ENCODE measurements at places on chromosomes 6 and 20.

DNA sequence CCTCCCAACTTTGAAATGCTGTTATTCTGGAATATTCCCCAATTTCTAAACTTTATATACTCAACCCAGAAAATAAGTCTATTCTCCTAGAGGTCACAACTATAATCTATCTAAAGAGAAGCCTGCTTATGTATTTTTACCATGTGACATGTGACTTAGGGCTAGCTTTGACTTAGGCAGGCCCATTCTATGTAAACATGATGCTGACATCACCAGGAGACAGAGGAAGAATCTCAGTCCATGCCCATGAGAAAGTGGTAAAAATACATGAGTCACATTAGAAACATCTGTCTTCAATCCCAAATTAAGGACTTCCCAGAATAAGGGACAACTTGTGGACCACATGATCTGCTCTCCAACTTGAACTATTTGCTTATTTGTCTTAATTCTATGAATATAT, 113.6 kb upstream of the ID4 start:
- no peak overlapping the region for H3K27ac ChIP-seq
- peaks cover 2% of the 10 kb centered on the region for H3K27me3 ChIP-seq
- H3K4me1 ChIP-seq = no peaks in the 10 kb centered on the region
- no peak for DNase-seq

DNA sequence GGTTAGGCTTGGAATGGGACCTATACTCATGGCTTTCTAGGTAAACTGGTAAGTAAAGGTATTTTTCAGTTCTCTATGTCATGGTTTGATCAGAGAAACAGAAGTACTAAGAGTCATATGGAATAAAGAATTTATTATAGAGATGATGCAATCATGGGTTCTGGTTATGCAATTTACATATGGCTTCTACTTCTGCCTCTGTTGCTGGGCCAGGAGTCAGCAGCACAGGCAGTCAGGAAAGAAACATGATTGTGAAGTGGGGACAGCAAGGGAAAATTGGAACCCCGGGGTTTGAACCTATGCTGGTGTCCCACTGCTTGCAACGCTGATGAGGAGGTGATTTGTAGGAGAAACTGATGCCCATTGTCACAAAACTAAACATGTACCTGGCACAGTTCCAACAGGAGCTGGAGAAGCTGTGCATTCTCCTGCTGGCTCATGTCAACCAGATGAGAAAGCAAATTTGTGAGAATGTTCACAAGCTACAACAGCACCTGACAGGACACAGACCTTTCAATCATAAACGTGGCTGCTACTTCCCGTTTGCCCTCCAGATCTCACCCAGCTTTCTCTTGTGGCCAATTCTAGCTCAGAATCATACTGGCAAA, 887.1 kb downstream of the TFAP2A start:
- H3K4me3 ChIP-seq = no peak overlapping the region
- H3K27me3 ChIP-seq = no peaks in the 10 kb centered on the region
- H3K36me3 ChIP-seq = no peaks in the 10 kb centered on the region
- no peak overlapping the region for H3K27ac ChIP-seq
- no peaks in the 10 kb centered on the region for H3K4me1 ChIP-seq

DNA sequence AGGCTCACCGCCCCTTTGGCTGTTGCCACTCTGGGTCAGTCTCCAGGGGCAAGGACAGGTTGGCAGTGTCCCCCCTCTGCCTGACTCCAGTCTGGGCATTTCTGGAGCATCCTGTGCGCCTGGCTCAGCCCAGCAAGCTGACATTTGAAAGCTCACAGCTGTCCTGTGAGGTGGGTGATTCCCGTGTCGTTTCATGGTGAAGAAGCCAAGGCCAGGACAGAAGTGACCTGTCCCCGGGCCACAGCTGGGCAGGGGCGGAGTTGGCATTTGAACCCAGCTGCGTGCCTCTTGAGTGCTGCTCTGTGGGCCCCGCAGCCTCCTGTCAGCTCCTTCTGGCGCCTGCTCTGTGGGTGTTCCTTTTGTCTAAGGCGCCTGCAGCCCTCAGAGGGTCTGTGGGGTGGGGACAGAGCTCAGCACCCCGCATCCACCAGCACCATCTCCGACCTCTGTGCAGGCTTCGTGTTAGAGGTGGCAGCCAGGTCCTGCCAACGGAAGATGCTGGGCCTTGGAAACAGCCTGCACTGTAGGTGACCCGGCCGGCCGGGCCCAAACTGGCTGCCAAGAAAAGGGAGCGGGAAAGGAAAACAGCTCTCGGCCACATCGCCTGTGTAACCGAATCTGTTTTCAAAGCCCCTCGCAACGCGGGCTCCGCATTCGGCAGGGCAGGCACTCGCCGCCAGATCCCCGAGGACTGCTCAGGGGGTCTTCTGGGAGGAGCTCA, 5.8 kb upstream of the GATA5 start:
- H3K36me3 ChIP-seq = no peaks in the 10 kb centered on the region
- H3K4me3 ChIP-seq = peak overlapping the region; percentile 44
- H3K27ac ChIP-seq = peak overlapping the region; percentile 97
- DNase-seq = no peak

GRCh38 chr6:164477101-164477500, 832.3 kb downstream of the C6orf118 start:
- H3K36me3 ChIP-seq = no peaks in the 10 kb centered on the region
- H3K27me3 ChIP-seq = no peaks in the 10 kb centered on the region
- DNase-seq = no peak
- no peak overlapping the region for H3K4me3 ChIP-seq
- H3K27ac ChIP-seq = no peak overlapping the region

DNA sequence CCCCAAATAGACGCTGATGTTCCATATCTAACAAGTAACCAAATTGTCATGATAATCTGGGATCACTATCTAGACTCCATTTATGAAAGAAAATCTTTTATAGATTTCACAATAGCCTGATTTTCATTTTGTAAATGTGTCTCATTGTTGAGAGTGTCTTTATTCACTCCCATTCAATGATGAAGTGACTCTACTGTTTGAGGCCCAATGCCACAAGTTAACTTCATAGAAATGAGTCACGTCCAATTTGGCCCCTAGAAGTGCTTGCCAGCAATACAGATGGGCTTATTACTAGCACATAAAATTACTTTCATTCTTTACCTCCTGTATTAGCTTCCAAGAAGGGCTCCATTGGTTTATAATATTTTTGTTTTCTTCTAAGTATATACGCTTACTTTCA, 6.3 kb downstream of the IPCEF1 start:
- no peaks in the 10 kb centered on the region for H3K27me3 ChIP-seq
- no peak overlapping the region for H3K27ac ChIP-seq
- H3K4me1 ChIP-seq = no peaks in the 10 kb centered on the region
- no peak for DNase-seq
- H3K36me3 ChIP-seq = no peaks in the 10 kb centered on the region

GRCh38 chr6:155693573-155694418, 238.2 kb upstream of the NOX3 start:
- no peak overlapping the region for H3K4me3 ChIP-seq
- H3K36me3 ChIP-seq = no peaks in the 10 kb centered on the region
- peak; percentile 78 for DNase-seq
- peaks cover 34% of the 10 kb centered on the region for H3K4me1 ChIP-seq
- H3K27me3 ChIP-seq = no peaks in the 10 kb centered on the region

DNA sequence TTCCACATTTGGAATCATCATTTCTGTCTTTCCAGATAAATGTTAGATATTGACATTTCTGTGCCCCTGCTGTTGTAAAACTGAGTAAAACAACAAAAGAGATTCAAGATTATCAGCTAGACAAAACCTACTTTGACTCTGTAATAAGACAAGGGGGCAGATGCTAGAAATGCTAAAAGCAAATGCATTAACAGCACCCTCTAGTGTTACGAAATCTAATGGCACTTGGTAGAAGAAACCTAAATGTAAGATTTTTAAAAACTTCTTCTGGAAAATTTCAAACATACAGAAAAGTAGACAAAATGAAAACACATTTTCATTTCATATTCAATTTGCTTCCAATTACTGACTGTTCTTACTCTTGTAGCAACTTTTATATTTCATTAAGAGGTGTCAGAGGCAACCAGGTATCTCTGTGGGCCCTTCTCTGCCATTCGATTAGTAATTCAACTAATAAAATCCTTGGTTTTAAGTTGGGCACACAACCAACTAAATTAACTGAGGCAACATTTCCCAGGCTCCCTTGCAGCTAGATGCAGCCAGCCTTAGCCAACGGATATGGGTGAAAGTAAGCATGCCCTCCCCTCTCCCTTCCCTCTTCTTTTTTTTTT, 45.0 kb downstream of the SLC23A2 start:
- H3K4me3 ChIP-seq = no peak overlapping the region
- no peaks in the 10 kb centered on the region for H3K4me1 ChIP-seq
- no peaks in the 10 kb centered on the region for H3K27me3 ChIP-seq
- H3K27ac ChIP-seq = no peak overlapping the region
- DNase-seq = peak; percentile 23
- H3K36me3 ChIP-seq = no peaks in the 10 kb centered on the region

- no peak overlapping the region for H3K4me3 ChIP-seq
- H3K27ac ChIP-seq = no peak overlapping the region
- no peak for DNase-seq
These were observed 630.6 kb downstream of the QKI start for GRCh38 chr6:164045082-164045481.

DNA sequence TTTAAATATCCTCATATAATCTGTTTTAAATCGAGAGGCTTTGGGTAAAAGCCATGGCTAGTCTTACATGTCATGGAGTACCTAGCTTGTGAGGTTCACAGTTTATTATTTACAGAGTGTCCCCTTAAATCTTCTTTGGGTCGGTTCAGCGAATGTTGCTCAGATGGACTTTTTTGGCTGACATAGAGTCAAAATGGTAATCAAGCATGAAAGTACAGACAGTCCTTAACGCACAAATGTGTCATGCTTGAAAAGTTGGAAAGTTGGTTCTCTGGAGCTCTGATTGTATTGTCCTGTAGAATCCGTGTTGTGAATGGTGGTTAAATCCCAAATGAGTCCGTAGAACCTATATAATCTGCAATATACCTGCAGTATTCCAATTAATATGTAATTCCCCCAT, 22.0 kb downstream of the PTPN1 start:
- H3K4me3 ChIP-seq = no peak overlapping the region
- no peaks in the 10 kb centered on the region for H3K36me3 ChIP-seq
- no peak for DNase-seq
- no peaks in the 10 kb centered on the region for H3K4me1 ChIP-seq
- H3K27ac ChIP-seq = no peak overlapping the region

DNA sequence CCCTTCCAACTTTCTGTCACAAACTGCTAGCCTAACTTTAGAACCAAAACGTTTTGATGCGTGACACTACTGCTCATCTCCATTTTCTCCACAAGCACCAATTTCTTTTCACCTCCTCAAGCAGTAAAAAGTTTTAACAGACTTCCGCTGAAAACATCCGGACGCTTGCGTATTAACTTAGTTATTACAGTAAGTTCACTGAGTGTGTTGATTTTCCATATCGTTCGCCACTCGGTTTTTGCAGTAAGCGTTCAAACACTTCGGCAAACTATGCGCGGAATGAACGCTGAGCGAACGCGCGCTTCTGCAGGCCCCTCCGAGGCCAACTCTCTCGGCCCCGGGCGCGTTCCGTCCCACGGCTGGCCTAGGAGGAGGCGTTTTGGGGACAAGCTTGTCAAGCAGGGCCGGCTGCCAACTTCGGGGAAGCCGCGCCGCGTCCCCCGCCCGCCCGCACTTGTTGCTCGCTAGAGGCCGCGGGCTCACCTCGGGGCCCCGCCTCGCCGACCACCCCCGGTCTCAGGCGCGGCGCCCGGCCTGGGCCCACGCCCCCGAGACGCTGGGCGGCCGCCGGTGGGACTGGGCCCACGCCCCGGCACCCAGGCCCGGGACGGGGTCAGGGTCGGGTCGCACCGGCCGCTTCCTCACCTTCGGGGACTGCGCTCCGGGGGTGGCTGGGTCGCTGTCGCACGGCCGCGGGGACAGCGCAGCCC, 945 bp downstream of the PHF10 start:
- H3K27me3 ChIP-seq = no peaks in the 10 kb centered on the region
- peak; percentile 56 for DNase-seq
- peak overlapping the region; percentile 80 for H3K4me3 ChIP-seq
- peaks cover 9% of the 10 kb centered on the region for H3K36me3 ChIP-seq
- peaks cover 6% of the 10 kb centered on the region for H3K4me1 ChIP-seq

DNA sequence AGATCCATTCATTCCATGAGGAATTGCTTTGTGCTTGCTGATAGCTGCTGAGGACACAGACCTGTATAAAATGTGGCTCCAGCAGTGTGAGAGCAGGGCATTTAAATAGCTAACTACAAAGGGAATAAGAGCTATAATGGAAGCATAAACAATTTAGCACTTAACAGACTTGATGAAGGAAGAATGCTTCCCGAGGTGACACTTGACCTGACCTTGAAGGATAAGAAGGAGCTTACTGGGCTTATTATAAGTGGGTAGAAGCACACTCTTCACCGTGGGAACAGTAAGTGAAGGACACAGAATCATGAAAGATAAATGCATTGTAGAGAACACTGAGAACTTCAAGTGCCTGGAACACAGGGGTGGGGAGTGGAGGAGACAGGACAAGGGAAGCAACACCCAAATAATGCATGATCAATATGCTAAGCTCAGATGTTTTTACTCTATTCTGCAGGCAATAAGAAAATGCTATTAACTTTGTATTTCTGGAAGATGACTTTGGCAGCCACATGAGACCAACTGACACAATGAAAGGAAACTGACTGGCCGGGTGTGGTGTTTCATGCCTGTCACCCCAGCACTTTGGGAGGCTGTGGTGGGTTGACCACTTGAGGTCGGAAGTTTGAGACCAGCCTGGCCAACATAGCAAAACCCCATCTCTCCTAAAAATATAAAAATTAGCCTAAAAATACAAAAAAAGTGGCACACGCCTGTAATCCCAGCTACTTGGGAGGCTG, 84.2 kb downstream of the EPB41L2 start:
- H3K4me3 ChIP-seq = no peak overlapping the region
- H3K4me1 ChIP-seq = no peaks in the 10 kb centered on the region
- no peaks in the 10 kb centered on the region for H3K27me3 ChIP-seq
- H3K36me3 ChIP-seq = no peaks in the 10 kb centered on the region
- no peak for DNase-seq

GRCh38 chr6:1326535-1327121, 14.7 kb downstream of the FOXQ1 start:
- H3K27ac ChIP-seq = no peak overlapping the region
- H3K4me3 ChIP-seq = no peak overlapping the region
- no peaks in the 10 kb centered on the region for H3K36me3 ChIP-seq
- no peaks in the 10 kb centered on the region for H3K4me1 ChIP-seq

DNA sequence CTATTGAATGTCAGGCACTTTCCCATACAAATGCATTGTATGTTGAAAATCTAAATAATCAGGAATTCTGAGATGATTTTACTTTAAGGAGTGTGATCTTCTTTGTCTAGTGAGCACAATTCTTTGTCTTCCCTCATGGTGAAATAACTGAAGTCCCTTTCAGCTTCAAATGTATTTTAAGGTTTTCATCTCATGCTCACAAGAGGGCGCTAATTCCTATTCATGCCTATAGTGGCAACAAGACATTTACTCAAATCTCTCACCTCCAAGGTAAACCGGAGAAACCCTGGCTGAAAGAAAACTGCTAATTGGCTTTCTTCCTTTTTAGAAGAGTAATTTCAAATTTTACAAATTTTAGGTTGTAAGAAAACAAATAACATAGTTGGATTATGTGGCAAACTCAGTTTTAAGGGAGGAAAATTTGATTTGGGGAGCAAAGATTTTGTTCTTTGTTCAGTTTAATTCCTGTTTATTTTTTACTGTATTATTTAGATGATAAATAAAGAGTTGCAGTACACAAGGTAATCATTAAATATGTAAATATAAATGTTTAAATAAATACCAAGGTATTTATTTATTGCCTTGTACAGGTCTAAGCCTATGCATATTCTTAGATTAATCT, 69.1 kb downstream of the SLC35F1 start:
- H3K4me3 ChIP-seq = no peak overlapping the region
- no peaks in the 10 kb centered on the region for H3K36me3 ChIP-seq
- H3K27ac ChIP-seq = no peak overlapping the region
- H3K4me1 ChIP-seq = no peaks in the 10 kb centered on the region
- H3K27me3 ChIP-seq = no peaks in the 10 kb centered on the region

GRCh38 chr6:146336191-146336590, 207.4 kb upstream of the RAB32 start:
- no peaks in the 10 kb centered on the region for H3K36me3 ChIP-seq
- DNase-seq = no peak
- no peak overlapping the region for H3K27ac ChIP-seq

Measured in large intestine (tissue), 12 donors.